ENCODE measurements at places on chromosomes 12 and 14.

DNA sequence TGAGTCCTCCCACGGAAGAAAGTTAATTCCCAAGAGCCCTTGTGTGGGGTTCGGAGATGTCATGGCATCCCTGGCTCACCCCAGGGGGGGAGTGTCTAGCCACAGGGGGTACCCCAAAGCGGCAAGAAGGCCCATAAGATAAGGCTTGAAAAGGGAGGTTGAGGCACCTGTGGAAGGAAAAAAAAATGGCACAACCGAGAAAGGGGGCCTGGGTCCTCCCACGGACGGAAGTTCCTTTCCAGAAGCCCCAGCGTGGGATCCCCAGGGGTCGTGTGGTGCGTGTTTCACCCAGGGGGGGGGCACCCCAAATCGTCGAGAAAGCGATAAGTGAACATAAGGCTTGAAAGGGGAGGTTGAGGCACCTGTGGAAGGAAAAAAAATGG is 266.7 kb downstream of the ALG10 start:
- DNase-seq: no peak

- no peak for DNase-seq
These were observed 67.9 kb upstream of the LIN7A start for GRCh38 chr12:81005606-81006005.

- peak; percentile 63 for DNase-seq
These were observed 4.7 kb downstream of the NAB2 start for GRCh38 chr12:57093415-57094207.

- no peak for DNase-seq
These were observed 63.0 kb downstream of the CLMN start for GRCh38 chr14:95256776-95257060.

- no peak for DNase-seq
These were observed 50.2 kb upstream of the CCND2 start for GRCh38 chr12:4223273-4223845.
